Epithelial cell of proximal tubule (primary cell): ENCODE measurements at places on chromosomes 3 and 15.

DNA sequence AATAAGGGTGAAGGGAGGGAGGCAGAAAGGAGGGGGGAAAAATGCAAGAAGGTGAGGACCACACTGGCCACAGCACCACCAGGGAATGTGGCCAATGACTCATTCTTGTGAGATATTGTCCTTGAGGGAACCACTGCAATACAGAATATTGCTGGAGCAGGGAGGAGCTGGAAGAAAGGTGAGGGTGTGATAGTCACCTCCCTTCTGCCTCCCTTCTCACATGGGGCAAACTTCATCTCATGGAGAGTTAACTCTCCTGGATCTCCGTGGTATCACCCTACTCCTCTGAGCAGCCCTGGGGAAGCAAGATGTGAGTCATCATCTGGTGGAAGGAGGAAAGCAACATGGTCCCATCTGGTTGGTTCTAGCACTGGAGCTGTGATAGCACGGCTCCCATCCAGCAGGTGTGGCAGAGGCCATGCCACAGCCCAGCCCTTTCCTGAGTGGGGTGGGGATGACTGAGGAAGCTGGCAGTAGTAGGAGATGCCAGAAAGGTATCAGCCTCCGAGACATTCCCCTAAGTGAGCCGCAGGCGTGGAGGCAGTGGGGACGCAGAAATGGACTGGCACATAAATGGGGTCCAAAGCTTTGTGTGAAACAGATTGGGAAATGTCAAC, 115.9 kb upstream of the LPP start:
- DNase-seq = no peak

GRCh38 chr3:188697127-188697526, 474.6 kb upstream of the TPRG1 start:
- no peak for DNase-seq

GRCh38 chr3:28576614-28577200, 228.1 kb upstream of the AZI2 start:
- DNase-seq = no peak

DNA sequence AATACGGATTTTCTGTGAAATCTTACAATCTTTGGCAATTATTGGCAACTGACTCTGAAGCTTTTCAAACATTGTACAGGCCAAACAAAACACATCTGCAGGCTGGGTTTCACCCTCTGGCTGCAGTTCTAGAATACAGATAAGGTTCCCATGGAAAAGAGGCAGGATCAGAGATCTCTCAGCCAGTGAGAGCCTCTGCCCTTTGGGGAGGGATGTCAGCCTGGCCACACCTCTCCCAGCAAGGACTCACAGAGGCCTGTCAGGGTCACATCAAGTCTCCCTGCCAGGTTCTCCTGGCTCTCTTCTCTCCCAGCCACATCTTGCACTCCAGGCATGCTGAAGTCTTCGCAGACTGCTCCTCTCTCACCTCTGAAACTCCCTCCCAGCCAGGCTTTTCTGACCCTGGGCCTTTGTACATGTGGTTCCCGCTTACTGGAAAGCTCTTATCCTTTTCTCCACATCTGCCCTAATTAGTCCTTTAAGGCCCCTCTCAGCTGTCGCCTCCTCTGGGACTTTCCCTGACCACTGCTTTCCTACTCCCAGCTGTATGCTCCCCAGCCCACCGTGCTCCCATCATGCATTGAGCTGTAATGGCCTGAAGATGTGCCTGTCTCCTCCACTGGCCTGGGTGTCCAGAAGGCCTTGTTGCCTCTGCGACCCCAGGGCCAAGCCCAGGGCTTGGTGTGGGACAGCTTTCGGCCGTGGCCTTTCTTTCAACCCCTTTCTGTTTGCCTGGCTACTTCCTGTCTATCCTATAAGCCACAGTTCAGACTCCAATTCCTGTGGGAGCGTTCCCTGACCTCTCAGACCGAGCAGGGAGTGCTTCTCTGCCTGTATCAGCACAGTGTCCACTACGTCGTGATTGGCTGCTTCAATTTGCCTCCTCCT, 4.3 kb downstream of the RBP1 start:
- DNase-seq = no peak
